ENCODE measurements at places on chromosomes 16 and 17.

GRCh38 chr17:28982131-28982793 lies 23.6 kb downstream of the SEZ6 start:
- DNase-seq = no peak

GRCh38 chr17:79211061-79211770 lies 136.6 kb downstream of the ENGASE start:
- DNase-seq = no peak

DNA sequence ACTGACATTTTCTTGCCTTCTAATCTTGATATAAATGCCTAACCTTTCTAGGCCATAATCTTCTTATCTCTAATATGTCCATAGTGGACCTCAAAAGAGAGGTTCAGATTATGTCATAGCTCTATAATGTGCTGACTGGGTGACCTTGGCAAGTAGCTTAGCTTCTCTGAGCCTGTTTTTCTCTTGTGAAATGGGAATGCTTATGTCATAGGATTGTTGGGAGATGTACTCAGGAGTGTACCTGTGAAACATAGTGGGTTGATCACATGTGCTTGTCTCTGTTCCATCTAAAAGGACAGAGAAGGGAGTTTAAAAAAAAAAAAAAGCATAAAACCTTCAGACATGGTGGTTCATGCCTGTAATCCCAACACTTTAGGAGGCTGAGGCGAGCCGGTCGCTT lies 2.4 kb downstream of the MED9 start:
- DNase-seq = no peak

- DNase-seq = peak; percentile 89
These were observed 4.5 kb downstream of the PMP22 start for GRCh38 chr17:15260376-15261257.

- peak; percentile 72 for DNase-seq
These were observed 26.5 kb downstream of the EPN2 start for GRCh38 chr17:19263641-19264051.

DNA sequence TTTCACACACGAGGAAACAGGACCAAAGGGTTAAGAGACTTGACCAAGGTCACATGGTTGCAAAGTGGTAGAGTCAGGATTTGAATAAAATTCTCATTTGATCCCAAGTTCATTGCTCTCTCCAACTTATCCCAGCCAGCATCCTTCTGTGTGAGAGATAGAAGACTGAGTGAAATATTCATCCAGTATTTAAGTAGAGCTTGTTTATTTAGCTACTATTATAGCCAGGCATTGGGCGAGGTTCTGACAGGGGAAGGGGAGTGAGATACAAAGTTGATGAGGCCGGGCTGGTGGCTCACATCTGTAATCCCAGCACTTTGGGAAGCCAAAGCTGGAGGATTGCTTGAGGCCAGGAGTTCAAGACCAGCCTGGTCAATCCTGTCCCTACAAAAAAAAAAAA lies 4.4 kb downstream of the ITGAL start:
- no peak for DNase-seq

- DNase-seq = no peak
These were observed 1.9 kb upstream of the CCDC102A start for GRCh38 chr16:57538235-57538721.

GRCh38 chr17:61208301-61209105 lies 191.1 kb upstream of the TBX2 start:
- DNase-seq = no peak

- peak; percentile 21 for DNase-seq
These were observed 91.5 kb downstream of the ZFHX3 start for GRCh38 chr16:72956124-72957064.

- no peak for DNase-seq
These were observed 12.3 kb upstream of the KRT17 start for GRCh38 chr17:41636652-41637051.

- DNase-seq = no peak
These were observed 664 bp upstream of the NKD1 start for GRCh38 chr16:50547340-50548124.

DNA sequence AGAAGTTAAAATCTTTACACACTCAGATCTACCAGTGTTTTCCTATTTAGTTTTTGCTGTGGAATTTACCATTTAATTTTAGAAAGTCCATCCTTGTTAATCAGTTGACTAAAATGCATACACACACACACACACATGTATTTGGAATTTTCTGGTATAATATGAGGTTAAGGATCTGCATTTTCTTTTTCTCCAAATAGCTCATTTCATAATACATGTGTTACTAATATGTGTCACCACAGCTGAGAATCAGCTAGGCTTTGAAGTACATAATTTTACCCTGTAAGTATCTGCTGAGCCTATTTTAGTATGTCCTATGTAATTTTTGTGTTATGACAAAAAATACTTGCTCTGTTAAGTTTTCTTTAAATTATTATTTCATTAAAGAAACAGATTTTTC lies 143.2 kb downstream of the PHKB start:
- peak; percentile 69 for DNase-seq

DNA sequence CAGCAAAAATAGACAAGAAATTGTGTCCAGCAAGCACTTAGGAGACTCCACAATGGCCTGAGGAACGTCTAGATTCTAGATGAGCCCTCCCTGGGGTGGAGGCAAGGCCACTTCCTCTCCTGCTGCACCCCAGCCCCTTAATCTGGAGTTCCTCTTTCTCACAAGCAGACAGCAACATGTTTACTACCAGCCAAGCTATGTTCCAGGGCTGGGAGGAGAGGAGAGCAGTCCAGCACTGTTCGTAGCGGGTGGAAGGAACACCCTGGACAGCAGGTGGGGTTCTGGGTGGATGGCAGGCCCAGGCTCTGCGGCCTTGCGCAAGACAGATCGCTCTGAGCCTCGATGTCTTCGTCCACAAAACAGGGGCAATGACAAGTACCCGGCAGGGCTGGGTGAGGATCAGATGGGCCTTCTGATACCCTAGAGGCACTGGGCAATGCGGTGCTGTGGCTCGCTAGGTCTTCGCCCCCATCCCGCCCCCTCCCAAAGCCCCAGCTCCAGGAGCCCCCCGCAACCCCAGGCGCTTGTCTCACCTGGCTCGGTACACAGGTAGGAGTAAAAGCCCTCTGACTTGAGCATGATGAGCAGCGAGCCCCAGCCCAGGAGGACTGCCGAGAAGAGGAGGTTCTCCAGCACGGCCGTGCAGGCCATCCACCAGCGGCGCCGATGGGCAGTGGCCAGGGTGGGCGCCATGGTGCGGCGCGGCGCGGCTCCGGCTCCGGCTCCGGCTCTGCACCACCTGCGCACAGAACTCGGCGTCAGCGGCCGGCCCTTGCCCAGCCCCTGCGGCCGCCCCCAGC lies 1.3 kb downstream of the SLC43A2 start:
- DNase-seq = no peak

DNA sequence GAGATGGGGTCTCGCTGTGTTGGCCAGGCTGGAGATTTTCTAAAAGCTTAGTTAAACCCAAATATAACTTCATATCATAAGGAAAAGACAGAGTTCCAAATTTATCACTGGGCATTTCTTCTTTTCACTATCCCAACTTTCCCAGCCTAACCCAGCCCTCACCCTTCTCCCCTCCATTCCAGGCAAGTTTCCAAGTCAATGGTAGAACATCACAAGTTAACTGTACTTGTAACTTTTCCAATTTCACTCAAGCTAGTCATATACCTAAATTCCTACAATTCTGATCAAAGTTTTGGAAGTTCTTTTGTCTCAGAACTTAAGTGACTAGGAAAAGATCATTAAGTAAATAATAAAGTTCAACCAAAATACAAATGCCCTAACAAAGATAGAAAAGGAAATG lies 61.2 kb downstream of the USP32 start:
- peak; percentile 7 for DNase-seq

- no peak for DNase-seq
These were observed 7.2 kb downstream of the SPNS3 start for GRCh38 chr17:4440690-4441686.

DNA sequence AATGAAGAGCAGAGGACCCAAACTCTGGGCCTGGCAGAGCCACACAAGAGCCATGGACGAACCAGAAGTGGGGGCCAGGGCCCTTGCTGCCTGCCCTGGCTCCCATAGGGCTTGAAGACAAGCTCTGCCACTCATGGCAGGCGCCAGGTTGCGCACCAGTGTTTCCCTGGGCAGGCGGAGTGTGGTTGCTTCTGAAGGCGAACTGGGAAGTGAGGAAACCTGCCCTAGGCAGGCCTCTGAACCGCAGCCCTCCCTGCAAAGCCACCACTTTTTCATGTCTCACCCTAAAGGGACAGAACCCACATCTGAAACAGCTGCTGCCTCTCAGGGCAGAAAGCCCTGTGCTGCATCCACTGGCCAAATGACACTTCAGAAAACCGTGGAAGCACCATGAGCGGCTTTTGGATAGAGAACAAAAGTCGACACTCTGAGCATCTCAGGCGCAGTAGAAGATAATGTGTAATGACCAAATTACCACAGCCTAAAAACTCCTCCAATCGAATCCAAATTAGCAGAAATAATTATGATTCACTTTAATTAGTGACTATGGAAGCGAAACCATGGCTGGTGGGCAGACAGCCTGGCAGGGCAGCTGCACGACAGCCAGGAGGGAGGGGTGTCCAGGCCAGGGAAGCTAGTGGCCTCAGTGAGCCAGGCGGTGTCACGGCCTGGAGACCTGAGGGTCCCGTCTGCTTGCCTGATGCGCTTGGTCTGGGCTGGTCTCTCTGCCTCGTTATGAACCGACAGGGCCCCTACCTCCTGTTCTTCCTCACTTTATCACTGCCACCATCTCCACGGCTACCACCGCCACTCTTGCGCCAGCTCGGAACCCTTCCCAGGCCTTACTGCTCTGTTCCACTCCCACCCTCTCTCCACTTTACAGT lies 59.1 kb downstream of the PRMT7 start:
- no peak for DNase-seq

DNA sequence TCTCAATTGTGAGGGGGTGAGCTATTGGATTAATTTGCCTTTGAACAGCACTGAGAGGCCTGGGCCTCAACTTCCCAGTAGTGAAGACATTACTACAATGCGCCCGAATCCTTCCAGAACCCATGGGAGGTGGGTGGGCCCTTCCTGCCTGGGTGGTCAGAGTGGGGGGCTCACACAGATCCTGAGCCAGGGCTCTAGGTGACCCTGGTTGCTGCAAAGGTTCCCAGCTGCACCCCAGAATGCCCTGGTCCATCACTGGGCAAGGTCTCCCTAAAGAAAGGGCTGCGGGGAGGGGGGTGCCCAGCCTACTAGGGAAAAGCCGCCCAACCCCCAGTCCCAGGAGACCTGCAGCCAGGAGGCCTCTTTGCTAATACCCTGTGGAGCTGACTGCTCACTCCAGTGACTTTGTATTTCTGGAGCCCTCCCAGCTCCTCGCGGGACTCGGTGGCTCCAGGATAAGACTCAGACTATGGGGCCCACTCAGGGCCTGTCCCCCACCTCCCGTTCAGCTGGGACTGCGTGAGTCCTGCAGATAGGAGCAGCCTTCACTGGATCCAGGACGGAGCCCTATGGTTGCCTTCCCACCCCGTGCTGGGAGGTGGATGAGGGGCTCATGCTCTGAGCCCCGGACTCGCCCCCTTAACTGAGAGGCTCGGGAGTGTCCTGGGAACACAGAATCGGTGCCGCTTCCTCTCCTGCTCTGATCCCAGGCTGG lies 40.2 kb downstream of the SLC7A5 start:
- no peak for DNase-seq

- peak; percentile 36 for DNase-seq
These were observed 4.5 kb upstream of the CCDC57 start for GRCh38 chr17:82217120-82217529.

GRCh38 chr16:90040152-90041023 lies 21.1 kb upstream of the DBNDD1 start:
- DNase-seq = no peak

- DNase-seq = no peak
These were observed 3.4 kb upstream of the CD2BP2 start for GRCh38 chr16:30358577-30358936.

DNA sequence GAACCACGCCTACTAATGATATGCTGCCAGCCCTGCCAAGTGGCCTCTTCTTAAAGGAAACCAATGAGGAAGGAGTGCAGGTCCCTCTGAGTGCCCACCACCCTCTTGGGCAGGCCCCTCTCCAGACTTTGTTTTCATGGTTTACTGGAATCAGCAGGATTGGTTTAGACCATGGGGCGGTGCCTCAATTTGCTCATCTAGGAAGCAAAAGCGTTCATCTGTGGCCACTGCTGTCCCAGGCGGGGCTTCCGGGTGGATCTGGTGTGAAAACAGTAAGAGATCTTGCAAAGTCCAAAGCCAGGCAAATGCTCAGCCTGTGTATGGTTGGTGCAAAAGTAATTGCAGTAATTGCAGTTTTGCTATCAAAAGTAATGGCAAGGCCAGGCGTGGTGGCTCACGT lies 71.3 kb downstream of the AMFR start:
- no peak for DNase-seq

- peak; percentile 13 for DNase-seq
These were observed 68.1 kb downstream of the RTN4RL1 start for GRCh38 chr17:1957037-1957436.

- no peak for DNase-seq
These were observed 43.7 kb upstream of the ZNF750 start for GRCh38 chr17:82883419-82884031.

DNA sequence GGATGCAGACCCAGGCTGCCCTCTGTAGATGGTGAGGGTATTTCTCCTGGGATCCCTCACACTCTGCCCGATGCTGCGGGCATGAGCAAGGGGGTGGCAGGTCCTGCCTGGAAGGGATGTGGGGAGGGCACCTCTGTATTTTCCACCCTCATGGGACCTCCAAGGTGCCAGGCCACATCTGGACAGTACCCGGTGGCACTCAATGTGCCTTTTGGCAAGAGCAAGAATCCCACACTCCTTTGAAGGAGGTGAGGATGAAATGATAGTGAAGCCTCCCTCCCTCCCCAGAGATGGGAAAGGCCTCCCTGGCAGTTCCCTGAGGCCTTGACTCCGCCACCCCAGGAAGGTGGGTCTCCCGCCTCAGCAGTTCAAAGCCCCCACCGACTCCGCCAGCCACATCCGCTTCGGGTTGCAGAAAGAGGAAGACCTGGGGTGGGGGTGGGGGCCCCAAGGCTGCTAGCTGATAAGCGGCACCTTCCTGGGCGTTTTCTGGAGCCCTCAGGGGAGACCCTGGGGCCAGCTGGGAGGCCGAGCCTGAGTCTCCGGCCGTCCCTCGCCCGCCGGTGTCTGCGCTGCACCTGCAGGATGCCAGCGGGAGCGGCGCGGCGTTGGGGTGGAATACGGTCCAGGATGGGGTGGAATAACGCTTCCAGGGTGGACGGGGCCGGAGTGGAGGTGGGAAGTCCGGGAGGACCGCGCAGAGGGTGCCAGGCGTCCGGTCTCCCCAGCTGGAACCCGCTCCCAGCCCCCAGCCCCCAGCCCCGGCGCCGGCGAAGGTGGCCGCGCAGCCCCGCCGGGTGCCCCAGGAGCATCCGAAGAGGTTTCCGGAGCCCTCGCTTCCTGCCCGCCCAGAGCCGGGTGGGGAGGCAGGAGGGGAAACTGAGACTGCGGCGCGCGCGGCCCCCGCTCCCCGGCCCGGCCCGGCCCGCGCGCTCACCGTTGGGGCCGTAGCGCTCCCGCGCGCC lies 718 bp downstream of the ATP2A3 start:
- DNase-seq = no peak

DNA sequence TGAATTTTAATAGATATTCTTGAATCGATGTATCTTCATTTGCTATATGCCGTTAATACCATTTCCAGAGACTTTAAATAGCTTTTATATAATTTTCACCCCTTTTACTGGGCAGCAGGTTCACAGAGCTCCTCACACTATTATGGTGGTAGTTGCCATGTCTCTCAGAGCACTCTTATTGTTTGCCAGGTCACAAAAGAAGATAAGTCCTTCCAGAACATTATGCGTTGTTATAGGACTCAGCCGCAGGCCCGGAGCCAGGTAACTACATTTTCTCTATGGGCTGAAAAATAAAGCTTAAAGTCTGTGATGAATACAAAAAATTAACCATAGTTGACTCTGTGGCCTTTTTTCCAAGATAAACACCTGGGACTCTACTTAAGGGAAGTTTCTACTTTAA lies 24.0 kb downstream of the AKTIP start:
- DNase-seq = no peak
